ENCODE measurements at places on chromosomes 3 and 15.
A peak's percentile ranks its signal among the peaks of the same experiment; 100 is the strongest.

DNA sequence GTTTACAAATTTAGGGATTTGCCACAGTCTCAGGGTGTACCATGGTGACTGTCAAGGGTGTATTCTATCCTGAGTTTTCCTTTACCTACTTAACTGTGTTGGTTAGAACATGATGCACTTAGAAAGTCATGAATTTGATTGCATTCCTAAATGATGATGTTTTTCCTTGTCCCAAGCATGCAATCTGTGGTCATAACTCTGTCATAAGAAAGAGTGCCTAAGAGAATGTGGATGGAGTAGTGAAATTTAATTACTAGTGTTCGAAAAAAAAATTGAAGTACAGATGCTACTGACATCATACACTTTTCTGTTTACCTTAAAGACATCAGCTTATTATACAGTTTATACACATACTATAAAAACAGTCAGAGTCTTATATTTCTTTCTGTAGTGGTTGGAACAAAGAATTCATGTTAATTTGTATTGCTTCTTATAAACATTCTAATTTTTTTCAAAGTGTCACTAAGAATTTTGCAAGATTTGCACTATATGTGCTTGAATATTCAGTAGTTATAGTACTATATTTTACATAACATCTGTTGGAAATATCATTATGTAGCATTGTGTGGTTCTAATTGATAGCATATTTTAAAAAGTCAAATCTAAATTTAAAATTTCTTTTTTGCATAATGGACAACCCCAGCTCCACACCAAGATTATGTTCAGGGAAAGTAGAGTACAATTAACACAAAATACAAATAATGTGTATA, 231.3 kb upstream of the KCNMB2 start:
- DNase-seq = no peak

- no peak for DNase-seq
These were observed 84.5 kb downstream of the WDR76 start for GRCh38 chr15:43911235-43911781.

DNA sequence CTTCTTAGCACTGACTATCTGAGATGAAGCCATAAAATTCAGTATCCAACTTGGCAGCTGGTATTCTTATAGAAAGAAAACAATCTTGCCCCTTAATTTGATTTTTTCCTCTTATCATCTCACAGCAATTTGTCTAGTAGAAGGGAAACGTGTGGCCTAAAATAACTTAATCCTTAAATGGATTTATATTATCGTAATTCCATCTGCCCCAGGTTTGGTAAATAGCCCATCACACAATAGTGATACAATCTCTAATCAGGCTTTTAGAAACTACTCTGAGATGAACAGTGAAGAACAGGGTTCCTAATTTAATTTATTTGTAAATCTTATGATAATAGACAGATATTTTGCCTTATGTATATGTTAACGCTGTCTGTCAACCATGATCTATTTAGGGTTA, 24.8 kb downstream of the PEX5L start:
- DNase-seq = no peak

- DNase-seq = no peak
These were observed 882.5 kb upstream of the GBE1 start for GRCh38 chr3:82643948-82644347.

- DNase-seq = no peak
These were observed 263.4 kb upstream of the TLE3 start for GRCh38 chr15:70361106-70361505.

DNA sequence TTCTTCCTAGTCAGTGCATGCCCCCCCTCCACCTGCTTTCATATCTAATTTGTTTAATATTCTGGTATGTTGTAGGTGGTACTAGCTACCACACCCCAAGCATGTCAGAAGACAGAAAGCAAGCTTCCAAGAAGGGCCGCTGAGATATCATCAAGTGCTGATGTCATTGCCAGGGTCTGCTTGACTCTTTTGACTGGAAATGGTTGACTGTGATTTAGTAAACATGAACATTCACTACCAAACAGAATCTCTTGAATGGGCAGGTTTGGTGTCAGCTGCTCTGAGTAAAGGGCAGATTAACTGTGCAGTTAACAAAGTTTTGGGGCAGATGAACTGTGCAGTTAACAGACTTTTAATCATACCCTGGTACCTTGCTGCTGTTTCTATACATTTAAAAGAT, 244.2 kb upstream of the SATB1 start:
- no peak for DNase-seq

GRCh38 chr3:151219056-151219455, 16.0 kb upstream of the GPR171 start:
- DNase-seq = no peak

GRCh38 chr3:149058602-149059001, 27.7 kb downstream of the HLTF start:
- no peak for DNase-seq

DNA sequence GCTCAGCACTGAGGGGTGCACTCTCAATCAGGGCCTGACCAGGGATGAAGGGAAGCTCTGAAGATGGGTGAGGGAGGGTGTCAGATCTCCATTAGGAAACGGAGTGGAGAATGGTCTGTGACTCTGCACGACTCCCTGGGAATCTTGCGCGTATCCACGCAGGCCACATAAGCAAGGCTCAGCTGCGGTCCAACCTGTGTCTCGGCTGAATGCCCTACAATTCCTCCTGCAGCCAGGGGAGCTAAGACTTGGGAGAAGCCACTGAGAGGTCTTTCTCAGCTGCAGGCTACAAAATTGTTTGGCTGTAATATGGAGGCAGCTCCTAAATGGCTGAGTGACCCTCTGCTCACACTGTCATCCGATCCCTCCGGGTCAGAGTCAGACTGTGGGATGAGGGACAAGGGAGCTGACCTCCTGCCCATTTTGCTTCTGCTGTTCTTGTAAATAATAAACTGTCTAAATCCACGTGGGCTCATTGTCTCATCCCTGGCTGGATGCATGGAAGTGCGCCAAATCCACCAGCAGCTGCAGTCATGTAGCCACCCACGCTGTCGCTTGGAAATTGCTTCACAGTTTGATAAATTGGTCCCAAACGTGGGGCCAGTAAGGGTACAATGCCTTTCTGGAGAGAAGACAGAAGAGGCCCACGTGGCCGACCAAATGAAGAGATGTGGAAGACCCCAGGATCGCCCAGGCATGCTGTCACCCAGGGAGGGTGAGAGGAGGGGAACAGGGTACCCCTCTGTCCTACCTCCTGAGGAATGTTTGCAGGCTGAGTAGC, 30.5 kb downstream of the ALS2CL start:
- DNase-seq = no peak

GRCh38 chr3:48662753-48663488, at the start of gene CELSR3:
TSS of gene CELSR3 (minus strand) at chr3:48662886. CDS start at chr3:48662634, 252 bp downstream.
- DNase-seq = peak; percentile 54

Data from CD4-positive, alpha-beta memory T cell (primary cell).